CD4-positive, alpha-beta T cell treated with Interleukin-6 for 4 hours (primary cell): ENCODE measurements at places on chromosomes 2 and 18.

- no peak for DNase-seq
Observed at GRCh38 chr2:8625399-8626300, 56.2 kb upstream of the ID2 start.

DNA sequence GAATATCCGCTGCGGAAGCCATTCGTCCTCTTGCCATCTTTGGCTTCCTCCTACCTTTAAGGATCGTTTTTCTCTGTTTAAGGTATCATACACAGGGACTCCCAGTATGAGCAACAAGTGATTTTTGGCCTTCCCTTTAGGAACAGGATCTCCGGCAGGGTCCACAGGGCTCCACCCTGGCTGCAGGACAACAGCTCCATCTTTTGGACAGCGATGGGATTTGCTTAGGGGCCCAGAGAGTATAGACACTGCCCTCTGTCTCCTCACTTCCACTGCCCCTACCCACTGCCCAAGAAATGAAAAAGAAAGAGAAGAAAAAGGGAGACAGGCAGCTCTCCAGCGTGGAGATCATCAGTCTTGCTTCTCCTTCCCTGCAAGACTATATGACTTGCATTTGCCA is 224.5 kb downstream of the UXS1 start:
- DNase-seq, result no peak

- no peak for DNase-seq
Observed at GRCh38 chr2:200089040-200089755, 133.8 kb downstream of the MAIP1 start.

DNA sequence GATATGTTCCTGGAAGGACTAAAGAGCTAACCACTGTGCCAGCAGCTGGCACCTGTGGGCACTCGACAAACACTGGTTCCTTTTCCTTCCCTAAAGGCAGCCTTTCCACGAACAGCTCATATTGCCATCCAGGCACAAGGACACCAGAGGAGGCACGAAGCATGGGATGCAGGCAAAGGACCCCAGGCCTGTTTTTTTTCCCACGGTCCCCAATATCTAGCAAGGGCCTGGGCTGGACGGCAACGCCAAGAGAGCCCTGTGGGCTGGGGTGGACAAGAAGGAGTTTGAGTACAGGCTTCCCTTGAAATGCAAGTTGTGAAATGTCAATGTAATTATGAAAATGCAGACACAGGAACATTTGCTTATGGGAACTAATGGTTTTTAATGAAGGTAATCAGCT is 135.9 kb downstream of the CYP26B1 start:
- no peak for DNase-seq

DNA sequence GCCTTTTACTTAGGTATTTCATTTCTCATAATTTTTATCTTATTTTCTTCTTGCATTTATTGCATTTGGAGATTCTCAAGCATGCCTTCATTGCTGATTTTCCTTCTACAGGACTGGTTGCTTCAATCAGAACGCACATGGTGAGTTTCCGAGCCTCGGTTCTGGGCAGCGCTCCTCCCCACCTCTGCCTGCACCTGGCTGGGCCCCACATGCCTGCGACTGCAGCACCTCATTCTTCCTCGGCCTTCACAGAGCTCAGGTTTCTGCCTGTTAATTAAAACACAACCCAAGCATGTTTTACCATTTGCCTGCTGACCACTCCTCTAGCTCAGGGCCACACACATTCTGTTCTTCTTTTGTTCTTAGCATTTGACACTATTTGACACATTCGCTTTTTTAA is 398.8 kb downstream of the GALR1 start:
- no peak for DNase-seq

- DNase-seq, result no peak
Observed at GRCh38 chr2:138453815-138454214, 47.8 kb upstream of the SPOPL start.

- no peak for DNase-seq
Observed at GRCh38 chr2:188600536-188601210, 309.0 kb downstream of the GULP1 start.

- DNase-seq, result peak; percentile 81
Observed at GRCh38 chr2:232315049-232315922, 63.3 kb upstream of the ALPP start.

DNA sequence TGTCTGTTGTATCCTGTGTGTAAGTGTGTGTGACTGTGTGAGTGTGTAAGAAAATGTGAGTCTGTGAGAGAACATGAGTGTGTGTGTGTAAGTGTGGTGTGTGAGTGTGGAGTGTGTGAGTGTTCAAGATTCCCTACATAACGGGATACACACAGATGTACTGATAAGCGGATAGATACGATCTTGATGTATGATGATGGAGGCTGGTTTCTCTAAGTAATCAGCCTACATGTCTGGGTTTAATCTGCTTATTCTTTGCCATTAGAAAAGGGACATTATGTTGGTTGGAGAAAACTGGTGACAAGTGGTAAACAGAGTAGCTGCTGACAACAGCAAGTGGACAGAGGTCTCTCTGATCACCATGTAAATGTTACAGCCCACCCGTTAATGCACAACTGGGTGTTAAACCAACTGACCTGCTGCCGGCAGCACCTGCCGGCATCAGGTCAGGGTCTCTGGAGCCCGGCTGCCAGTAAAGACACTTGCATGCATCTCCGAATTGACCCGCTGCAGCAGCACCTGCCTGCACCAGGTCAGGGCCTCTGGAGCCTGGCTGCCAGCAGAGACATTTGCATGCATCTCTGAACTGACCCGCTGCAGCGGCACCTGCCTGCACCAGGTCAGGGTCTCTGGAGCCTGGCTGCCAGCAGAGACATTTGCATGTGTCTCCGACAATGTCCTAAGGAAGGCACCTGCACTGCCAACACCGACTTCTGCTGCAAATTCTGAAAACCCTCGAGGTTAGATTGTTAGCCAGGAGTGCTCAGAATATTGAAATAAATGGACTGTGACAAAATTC is 87.5 kb downstream of the MBP start:
- DNase-seq, result no peak

GRCh38 chr2:15543053-15543452 is 18.1 kb downstream of the NBAS start:
- DNase-seq, result no peak

DNA sequence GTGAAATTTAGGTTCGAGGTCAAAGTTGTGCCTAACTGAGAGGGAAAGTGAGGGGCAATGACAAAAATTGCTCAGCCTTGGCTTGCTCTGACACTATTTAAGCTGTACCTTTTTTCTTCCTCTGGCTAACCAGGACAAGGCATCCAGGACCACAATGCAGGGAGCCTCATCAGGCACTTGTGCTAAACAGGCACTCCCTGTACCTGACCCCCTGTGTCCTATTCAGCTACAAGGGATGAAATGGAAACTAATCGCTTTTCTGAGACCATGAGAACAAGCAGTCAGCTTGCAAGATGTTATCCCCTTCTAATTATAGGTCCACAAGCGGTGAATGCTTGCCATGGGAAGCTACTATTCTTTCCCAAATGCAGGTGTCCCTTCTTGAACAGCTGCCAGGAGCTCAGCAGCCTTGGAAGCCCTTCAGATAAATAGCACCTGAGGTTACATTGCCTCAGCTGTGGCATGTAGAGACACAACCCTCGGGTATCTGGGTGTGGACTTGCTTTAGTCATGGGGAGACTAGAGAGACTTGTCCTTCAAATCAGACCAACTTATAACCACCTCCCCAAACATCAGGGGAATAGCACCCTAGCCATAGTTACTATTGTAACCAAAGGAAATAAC is 19.1 kb upstream of the ITGA6 start:
- DNase-seq, result no peak

GRCh38 chr2:121454549-121455090 is 76.1 kb upstream of the RNU4ATAC start:
- DNase-seq, result no peak

GRCh38 chr18:32909798-32910561 is 137.2 kb upstream of the KLHL14 start:
- no peak for DNase-seq

GRCh38 chr2:96695602-96696001 is 44.3 kb downstream of the LMAN2L start:
- no peak for DNase-seq

- DNase-seq, result no peak
Observed at GRCh38 chr18:22734791-22735627, 198.1 kb upstream of the RBBP8 start.

- no peak for DNase-seq
Observed at GRCh38 chr2:83172841-83173240, 1286.2 kb downstream of the SUCLG1 start.

GRCh38 chr2:239768907-239769553 is 256.1 kb downstream of the NDUFA10 start:
- DNase-seq, result no peak

DNA sequence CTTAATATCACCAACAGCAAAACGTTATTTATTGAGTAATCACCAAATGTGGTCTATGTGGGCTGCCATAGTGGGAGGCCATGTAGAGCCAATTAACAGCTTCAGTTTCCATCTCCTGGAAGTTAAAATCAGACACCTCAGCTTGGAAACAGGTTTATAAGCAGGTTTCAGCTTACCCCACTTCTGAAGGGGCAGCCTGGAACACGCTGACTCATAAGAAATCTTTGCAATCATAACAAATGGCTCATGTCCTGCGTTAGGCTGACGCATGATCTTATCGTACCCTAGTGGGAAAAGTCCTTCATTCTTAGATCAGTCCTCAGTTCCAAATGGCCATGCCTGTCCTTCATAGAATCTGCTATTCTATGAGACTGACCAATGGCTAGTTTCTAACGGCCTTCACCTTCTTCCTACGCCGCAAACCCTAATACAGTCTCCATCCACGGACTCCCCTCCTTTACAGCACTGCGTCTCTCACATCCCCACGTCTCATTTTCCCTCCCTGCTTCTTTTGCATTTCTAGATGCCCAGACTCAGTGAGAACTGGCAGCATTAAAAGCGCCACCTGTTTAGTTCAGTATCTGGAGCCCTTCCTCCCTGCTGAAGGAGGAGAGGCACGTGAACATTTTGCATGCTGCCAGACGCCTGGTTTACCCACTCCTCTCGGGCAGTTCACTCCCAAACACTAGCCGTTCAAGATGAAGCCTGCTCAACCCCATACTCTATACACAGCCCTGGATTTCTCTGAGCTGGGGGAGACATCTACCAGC is 24.2 kb upstream of the BZW1 start:
- DNase-seq, result no peak

DNA sequence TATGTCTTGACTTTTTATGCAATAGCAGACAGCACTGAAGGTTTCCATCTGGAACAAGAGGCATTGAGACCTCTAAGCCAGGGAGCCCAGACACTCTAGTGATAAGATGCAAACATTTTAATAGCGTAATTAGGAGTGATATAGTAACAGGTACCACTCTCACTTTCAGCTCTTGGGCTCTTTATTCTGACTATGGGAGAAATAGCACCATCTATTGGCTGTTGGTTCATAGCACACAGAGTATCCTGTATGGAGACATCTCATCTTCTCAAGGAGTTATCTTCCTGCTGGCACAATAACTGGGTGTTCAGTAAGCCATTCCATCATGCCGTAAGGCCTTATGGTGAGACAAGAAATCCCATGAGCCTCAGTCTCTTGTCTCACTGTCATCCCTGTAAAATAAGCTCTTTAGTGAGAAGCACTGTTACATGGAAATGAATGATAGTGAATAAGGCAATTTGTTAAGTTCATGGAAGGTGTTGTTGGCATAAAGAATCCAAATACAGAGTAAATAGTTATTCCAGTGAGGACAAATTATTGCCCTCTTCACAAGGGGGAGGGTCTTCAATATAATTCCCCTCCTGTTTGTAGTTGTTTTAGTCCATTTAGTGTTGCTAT is 48.3 kb downstream of the THUMPD2 start:
- no peak for DNase-seq

GRCh38 chr2:188130317-188130716 is 161.4 kb upstream of the GULP1 start:
- no peak for DNase-seq

GRCh38 chr18:6132751-6133368 is 237.5 kb upstream of the TMEM200C start:
- DNase-seq, result no peak

DNA sequence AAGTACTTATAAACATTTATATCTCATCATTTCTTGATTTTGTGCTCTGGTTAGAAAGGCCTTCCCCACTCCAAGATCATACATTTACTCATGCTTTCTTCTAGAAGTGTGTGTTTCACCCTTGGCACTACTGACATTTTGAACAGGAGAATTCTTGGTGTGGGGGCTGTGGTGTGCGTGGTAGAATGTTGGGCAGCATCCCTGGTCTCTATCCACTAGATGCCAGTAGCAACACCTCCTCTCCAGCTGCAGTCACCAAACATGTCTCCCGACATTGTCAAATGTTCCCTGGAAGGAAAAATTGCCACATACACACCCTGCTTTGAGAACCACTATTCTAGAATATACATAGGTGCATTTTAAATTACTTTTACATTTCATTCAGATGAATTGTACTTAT is 8.7 kb upstream of the TGIF1 start:
- DNase-seq, result peak; percentile 51

DNA sequence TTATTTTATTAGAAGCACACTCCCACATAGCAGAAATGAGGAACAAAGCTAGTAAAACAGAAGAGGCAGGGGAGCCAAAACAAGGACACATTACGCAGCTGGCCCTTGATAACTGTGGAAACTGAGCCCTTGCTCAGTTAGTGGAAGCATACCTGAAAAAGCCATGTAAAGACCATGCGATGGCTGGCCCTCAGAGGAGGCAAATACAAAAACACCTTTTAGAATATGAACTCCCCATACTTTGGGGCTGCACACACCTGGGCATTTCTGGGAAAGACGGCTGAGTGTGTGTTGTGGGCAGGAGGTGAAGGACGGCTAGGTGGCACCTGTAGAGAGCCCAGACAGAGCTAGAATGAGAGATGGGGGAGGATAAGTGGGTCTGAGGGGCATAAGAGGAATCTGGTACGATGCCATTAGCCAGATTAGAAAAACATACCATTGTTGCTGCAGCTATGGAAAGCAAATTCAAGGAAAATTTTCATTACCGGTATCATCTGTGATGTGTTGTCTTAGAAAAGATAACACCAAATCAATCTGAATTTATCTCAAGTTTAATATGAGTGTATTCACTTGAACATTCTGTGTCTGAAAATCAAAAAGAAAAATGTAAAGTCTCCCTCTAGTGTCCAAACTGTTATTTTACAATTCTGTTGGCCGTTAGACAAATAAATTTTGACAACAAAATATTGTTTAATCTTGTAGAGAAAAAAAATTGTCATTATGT is 45.2 kb upstream of the SULT1C3 start:
- no peak for DNase-seq

- no peak for DNase-seq
Observed at GRCh38 chr2:222518570-222519381, 94.4 kb downstream of the SGPP2 start.

DNA sequence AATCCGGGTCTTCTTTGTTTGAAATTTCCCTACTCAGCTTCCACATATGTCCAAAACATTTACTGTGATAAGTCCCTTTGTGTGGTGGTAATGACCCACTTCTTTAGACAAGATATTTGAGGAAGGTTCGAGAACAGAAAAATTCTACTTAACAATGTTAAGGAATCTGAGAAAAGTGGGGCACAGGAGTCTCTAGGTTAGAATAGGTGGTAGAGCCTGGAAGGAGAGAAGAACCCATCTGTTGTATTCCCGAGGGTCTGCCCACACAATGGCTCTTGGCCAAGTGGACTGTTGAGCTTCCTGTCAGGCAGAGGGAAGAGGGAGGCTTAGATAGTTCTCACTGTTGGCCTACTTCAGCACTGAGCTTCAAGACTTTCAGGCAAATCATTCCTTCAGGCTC is 4.3 kb downstream of the IGFBP2 start:
- no peak for DNase-seq

GRCh38 chr18:48609820-48610815 is 71.3 kb downstream of the CTIF start:
- no peak for DNase-seq
